ENCODE measurements at places on chromosomes 4 and X.

DNA sequence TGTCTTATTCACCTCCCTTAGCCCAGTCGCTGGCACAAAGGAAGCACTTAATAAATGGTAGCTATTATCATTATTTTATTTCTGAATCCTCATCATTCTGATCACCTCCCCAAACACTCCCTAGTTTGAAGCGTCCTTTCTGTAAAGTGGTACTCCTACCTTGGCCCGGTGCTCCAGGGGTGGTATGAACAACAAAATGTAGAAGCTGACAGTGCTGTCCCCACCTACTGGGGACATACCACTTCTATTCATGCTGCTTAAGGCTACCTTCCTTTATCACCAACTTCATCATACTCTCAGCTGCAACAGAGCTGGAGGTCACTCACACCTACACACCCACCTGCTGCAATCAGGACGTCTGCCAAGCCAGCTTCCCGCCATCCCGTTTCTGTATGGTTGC is 40.8 kb upstream of the APLN start:
- no peak for DNase-seq

DNA sequence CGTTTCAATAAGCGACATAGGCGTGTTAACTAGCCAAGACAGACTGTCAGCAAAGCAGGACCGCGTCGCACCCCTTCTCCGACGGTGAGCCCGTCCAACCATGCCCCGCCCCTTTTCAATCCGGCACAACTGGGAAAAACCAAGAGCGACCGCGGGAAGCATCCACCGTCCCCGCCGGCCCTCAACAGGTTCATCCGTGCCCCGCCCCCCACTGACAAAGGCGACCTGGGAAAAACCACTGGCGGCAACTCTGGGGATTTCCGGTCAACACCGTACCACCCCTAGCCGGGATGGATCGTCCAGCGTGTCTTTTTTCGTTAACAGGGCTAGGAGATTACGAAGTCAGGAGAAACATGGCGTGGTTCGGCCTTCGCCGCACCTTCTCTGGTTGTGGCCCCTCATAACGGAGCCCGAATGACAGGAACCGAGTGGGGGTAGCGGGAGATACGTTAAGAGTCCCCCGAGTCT is 377 bp downstream of the TIMM17B start:
- no peak for DNase-seq

DNA sequence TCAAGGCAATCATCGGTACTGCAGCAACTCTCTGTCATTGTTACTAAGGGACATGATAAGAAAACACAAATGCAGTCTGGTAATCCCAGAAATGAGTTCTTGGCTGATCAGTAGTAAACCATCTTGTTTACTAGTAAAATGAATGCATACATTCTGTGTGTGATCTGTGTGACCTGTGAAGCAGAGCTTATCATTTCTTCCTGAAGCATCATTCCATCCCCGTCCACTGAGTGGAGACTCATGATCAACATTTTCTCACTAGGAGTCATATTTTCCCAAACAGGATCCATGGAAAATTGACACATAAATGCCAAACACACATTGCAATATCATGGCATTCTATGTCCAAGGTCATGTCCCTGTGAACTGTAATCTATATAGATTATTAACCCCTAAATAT is 226.1 kb downstream of the ANKRD50 start:
- no peak for DNase-seq

GRCh38 chrX:111881715-111882114 is 5.7 kb downstream of the TRPC5OS start:
- no peak for DNase-seq

DNA sequence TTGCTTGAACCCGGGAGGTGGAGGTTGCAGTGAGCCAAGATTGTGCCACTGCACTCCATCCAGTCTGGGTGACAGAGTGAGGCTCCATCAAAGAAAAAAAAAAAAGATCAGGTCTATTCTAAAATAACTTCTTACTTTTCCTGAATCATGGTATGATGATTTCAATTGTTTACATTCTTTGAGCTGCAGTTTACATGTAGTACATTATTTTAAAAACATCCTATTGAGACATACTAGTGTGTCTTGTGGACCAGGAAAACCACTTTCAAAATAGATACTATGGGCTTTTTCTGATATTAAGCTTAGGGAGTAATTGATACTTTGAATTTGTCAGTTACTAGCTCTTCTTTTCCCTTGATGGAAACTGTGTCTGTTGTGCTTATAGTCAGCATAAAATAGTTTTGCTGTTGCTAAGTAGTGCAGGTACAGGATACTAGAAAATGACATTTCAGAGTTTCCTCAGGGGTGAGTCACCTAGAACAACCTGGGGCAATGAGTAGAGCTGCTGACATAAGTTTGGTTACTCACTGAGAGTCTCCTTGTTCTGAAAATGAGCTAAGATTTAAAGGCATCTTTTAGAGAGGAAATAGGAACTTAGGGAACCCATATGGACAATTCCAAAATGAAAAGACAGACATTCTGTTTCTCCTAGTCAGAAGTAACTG is 53.2 kb upstream of the C4orf54 start:
- no peak for DNase-seq

DNA sequence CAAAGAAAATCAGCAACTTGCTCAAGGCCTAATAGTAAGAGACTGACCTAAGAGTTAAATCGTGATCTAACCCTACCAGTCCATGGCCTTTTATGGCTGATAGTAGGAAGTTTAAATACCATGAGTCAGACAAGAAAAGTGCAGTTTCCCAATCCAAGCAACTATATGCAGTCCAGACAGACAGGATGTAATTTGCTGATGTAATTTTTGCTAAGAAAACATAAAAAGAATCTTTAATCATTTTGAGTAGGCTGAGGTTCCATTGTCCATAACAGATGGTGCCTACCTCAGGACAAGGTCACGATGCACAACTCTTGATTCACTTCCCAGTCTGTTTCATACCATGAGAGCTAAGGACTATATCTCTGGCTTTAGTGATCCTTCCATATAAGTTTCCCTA is 317.5 kb upstream of the GRIA3 start:
- no peak for DNase-seq

GRCh38 chr4:183631577-183632198 is 27.3 kb downstream of the RWDD4 start:
- DNase-seq = no peak

GRCh38 chr4:151329217-151330007 is 4.0 kb upstream of the SH3D19 start:
- DNase-seq = no peak

- no peak for DNase-seq
Observed at GRCh38 chr4:2390784-2391421, 27.5 kb downstream of the ZFYVE28 start.

DNA sequence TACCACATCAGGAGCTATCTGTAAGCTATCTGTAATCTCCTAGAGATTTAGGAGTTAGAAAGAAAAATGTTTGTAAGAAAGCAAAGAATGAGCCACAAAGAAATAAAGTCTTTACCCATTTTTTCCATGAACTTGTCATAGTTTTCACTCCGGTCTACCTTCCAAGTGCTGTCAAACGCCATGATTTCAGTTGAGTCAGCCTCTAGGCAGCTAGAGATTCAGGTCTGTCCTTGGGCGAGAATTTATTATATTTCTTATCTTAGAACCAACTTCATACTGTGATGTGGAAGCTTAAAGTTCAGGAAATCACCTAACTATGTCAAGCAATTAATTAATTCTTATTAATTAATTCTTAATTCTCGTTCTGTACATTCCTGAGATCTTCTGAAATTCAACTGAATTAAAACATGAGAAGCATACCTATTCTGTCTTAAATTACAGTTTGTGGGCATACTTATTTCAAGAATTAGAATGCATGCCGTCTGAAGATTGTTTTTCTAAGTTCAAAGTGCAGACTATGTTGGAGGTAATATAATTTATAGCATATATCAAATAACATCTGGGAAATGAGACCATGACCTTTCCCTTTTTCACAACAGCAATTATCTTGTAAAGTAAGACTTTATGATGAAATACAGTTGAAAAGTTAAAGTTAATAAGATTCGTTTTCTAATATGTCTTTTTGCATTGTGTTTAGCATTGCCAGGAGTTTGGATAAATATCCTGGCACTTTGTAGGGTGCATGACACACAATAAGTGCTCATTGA is at the start of gene FABP2:
Gene FABP2, minus strand, starts transcription at position 218 of the 767 bp plus-strand sequence. Its CDS starts 36 bp downstream, at position 182.
- no peak for DNase-seq

DNA sequence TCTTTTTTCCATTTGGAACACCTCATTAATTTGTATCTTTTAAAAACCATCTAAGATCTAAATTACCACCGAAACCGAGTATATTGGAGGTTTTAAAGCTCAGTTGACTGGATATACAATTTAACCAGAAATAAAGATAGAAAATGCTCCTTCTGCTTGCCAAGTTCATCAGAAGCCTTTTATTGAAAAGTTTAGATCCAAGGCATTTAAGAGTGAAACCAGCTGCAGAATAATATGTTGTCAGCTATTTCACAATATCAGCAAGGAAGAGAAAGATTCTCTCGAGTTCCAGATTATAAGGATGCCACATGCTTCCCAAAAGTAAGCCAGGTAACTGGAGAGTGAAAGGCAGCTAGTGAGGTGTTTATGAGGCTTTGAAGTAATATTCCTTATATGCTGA is 217.4 kb downstream of the DCTD start:
- DNase-seq = no peak

DNA sequence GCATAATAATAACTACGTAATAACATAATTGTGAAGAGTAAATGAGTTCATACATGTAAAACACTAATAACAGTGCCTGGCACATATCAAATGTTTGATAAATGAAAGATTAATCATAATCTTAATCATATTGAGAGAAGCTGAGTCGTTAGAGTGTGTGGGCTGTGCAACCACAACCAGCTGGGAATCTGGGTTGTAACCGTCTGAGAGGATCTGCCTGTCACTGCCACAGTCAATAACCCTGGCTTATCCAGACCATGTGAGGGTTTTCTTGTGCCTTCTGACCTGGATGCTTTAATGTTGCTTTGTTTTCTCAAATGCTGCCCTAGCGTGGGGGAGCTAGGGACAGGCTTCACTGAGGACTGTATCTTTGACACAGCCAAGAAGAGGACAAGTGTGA is 73.9 kb downstream of the TRPC5 start:
- no peak for DNase-seq

- no peak for DNase-seq
Observed at GRCh38 chrX:115889121-115889890, 281.2 kb upstream of the AGTR2 start.

- no peak for DNase-seq
Observed at GRCh38 chrX:34341814-34342213, 209.7 kb upstream of the FAM47A start.

DNA sequence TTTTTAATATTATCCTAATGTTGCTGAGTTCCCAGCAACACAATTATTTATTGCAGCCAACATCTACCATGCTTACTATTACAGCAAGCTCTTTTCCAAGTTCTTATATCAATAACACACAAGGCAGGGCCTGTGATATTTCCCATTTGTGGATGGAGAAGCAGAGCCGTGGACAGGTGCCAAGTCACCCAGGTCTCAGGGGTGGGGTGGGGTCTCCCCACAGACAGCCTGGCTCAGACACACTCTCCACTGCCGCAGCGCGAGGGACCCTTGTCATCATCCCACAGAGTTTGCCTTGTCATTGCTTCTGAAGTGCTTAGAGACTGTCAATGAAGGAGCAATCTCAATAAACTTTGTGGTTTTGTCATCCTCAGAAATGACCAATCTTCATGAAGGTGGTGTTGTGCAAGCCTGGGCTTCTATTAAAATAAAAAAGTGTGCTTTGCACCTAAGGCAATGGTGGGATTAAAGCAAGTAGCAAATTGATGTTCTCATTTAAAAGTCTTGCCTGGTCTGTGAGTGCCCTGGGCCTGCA is 76.1 kb downstream of the SORBS2 start:
- DNase-seq = no peak

GRCh38 chrX:136147315-136147901 is at the start of gene FHL1:
Gene FHL1, plus strand, starts transcription at chrX:136147533.
- DNase-seq = peak; percentile 21

DNA sequence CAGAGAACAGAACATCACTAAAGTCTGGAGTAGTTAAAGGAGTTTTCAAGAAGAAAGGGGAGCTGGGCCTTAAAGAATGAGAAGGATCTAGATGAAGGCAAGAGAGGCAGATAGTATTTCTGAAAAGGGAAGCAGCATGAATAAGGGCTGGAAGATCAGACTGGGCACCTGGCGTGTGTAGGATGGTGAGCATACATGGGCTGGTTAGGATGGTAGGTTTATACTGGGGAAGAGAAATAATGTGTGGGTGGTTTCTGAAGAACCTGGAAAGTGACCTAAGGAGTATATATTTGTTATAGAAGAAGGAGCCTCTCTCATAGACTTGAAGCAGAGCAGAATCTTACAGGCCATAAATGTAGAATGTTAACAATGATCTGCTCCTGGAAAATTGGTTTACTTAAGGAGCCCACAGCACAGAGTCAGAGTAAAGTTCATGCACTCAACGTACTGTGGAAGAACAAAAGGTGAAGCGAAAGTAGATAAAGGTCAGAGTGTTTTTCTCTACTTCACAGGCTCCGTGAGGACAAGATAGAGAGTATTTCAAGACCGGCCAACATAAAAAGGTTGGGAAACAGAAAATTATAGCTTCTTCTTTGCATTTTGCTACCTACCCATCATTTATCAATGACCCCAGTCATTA is 35.8 kb downstream of the MBNL3 start:
- no peak for DNase-seq

- DNase-seq = no peak
Observed at GRCh38 chrX:37287741-37288444, 61.3 kb upstream of the PRRG1 start.
